ENCODE measurements at places on chromosomes 13 and 19.
A peak's percentile ranks its signal among the peaks of the same experiment; 100 is the strongest.

DNA sequence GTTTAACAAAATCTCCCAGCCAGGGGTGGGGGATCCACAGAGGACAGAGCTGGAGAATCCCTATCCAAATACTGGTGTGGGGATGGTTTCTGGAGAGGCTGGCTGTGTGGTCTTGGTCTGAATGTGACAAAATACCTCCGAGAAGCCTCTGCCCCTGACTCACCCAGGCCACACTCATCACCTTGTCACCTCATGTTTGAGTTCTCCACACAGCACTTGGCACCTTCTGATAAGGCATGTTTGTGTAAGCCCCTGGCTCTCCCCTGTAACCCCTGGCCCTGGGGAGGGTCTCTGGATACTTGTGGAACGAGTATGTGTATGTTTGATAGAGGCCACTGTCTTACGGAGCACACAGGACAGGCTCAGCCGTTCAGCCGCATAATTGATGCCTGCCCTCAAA lies 14.7 kb downstream of the TECR start:
- DNase-seq: no peak

- no peak for DNase-seq
Measured at GRCh38 chr19:4650159-4650558, 10.8 kb downstream of the TNFAIP8L1 start.

DNA sequence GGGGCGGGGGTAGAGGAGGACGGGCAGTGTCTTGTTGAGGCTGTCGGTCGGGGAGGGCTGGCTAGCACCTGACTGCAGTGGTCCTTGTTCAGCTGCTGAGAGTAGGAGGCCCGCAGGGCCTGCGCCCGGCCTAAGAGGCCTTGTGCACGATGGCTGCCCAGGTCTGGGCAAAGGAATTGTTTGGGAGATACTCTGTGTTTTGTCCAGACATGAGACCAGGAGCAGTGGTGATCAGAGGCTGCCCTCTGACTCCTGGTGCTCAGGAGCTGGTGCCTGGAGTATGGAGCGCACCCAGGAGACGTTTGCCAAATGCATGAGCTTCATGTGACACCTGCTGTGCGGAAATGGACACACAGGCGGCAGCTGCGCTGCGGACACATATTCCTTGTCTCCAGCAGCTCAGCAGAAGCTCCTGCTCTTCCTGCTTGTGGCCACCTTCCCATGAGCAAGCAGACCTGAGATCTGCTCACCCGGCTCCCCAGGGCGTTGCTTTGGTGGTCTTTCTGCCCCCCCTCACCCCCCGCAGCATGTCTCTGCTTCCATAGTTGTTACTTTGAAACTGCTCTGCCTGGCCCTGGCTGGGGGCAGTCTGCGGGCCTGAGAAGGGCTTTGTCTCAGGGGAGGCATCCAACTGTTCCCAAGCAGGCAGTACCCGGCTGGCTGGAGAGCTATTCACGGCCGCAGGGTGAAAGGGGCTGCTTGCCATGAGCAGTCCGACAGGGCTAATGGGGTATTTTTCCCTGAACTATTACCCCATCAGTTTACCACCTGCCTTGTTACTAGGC lies 163.9 kb downstream of the TEX29 start:
- DNase-seq: peak; percentile 80

GRCh38 chr19:7562646-7563393 lies 27.3 kb downstream of the PNPLA6 start:
- no peak for DNase-seq

- DNase-seq: no peak
Measured at GRCh38 chr19:18439910-18440237, 1.9 kb upstream of the ISYNA1 start.

DNA sequence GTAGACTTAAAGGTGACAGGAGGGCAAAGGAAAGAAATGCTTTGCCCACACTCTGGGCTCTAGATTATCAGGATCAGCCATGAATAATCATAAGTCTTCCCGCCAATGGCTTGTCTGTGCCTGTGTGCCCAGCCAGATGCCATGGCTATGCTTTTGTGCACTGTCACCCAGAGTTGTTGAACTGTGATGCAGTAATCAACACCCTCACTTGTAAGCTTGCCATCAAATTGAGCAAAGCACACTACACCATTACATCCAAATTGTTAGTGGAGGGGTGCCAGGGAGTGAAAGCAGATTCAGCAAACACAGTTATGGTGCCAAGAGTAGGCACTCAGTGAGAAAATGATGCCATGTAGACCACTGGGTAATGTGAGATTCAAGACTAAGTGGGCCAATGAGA lies 845.3 kb upstream of the MIR17HG start:
- no peak for DNase-seq

DNA sequence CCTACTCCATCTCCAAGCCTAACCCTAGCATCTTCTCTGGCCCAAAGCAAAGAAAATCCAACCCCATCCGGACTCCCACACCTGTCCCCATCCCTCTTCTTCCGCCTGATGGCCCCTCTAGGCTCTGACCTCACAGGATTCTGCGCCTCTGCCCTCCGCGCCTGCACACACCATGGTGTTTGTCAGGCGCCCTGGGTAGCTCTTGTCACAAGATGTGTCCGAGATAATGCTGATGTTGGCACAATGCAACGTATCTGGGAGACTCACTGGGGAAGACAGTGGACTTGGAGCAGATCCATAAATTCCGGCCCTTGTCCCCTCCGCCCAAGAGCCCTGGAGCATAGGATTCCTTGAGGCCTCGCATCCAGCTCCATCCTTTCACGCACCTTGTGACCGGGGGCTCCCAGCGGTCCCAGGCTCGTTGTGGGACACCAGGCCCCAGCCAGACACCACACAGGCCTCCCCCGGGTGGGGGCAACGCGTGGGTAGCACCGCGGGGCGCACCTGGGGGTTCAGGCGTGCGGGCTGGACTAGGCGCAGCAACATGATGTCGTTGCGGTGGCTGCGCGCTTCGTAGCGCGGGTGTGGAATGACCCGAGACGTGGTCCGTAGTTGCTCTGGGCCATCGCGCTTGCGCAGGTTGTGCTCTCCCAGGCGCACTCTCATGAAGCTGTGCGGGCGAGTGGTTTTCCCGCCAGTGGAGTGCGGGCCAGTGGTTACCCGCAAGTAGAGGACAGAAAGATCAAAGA lies 3.1 kb upstream of the KLK1 start:
- DNase-seq: no peak

GRCh38 chr13:59706101-59706976 lies 457.4 kb downstream of the DIAPH3 start:
- no peak for DNase-seq

- DNase-seq: no peak
Measured at GRCh38 chr13:81171065-81171647, 830.2 kb upstream of the SPRY2 start.

- DNase-seq: no peak
Measured at GRCh38 chr19:47377208-47377701, 28.1 kb downstream of the DHX34 start.

- peak; percentile 74 for DNase-seq
Measured at GRCh38 chr13:113546571-113547237, 37.8 kb upstream of the TFDP1 start.

DNA sequence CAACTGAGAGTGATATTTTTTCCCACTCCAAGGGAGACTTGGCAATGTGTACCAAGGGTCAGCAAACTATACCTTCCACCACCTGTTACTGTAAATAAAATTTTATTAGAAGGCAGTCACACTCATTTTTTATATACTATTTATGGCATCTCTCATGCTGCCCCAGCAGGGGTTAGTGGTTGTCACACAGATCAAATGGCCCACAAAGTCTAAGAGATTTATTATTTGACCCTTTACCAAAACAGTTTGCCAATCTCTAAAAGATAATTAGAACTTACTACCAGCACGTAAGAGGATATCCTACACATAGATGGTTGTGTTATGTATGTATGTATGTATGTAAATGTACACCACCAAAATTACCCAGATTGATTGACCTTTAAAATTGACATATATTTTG lies 185.1 kb downstream of the PRR20E start:
- DNase-seq: no peak

DNA sequence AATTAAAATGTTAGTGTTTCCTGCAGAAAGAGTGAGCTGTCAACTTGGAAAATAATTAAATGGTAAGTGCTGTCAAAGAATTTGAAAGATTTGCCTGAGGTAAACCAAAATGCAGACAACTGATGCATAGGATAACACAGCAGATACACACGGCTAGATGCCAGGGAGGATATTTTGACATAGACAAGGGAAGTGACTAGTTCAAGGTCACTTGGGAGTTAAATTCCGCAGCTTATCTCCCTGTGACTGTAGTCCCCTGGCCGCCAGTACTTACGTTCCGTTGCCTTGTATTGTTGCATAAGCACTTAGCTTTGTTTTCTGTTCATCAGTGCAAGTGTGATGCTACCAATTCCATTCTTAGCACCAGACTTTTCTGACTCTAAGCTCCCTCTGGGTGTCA lies 247.3 kb upstream of the MAB21L1 start:
- peak; percentile 84 for DNase-seq

GRCh38 chr13:94640721-94641120 lies 39.1 kb downstream of the GPR180 start:
- no peak for DNase-seq

DNA sequence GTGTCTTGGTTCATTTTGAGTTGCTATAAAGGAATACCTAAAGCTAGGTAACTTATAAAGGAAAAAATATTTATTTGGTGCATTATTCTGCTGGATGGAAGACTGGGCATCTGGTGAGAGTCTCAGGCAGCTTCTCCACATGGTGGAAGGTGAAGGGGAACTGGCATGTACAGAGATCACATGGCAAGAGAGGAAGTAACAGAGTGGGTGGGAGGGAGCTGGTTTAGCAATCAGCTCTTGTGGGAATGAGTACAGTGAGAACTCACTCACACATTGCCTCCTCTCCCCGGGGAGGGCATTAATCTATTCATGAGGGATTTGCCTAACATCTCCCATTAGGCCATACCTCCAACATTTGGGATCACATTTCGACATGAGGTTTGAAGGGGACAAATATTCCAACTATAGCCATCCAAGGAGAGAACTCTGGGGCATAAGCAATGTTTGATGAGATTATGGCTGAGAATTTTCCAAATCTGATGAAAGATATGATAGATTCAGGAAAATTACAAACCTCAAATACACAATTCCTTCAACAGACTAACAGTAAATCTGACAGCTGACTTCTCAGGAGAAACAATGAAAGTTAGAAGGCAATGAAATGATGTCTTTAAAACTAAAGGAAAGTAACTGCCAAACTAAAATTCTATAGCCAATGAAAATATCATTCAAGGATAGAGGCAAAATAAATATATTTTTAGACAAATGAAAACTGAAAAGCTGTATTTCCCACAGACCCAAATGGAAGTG lies 52.5 kb downstream of the MTUS2 start:
- DNase-seq: no peak

DNA sequence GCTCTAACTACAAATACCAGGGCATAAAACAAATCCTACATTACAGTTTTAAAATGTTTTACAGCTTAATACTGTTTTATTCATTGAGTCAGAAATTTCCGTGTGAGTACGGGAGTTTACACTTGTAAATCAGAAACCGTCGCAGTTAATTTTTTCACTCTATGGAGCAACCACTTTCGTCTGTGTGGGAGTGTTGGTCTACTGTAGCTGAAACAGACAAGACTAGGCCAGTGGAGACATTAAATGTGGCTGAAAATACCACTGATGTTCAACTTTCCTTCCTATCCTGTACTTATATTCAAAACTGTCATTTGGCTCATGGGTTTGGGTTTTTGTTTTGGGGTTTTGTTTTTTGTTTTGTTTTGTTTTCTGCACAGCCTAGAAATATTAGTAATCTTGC lies 268.7 kb downstream of the DCT start:
- DNase-seq: no peak

DNA sequence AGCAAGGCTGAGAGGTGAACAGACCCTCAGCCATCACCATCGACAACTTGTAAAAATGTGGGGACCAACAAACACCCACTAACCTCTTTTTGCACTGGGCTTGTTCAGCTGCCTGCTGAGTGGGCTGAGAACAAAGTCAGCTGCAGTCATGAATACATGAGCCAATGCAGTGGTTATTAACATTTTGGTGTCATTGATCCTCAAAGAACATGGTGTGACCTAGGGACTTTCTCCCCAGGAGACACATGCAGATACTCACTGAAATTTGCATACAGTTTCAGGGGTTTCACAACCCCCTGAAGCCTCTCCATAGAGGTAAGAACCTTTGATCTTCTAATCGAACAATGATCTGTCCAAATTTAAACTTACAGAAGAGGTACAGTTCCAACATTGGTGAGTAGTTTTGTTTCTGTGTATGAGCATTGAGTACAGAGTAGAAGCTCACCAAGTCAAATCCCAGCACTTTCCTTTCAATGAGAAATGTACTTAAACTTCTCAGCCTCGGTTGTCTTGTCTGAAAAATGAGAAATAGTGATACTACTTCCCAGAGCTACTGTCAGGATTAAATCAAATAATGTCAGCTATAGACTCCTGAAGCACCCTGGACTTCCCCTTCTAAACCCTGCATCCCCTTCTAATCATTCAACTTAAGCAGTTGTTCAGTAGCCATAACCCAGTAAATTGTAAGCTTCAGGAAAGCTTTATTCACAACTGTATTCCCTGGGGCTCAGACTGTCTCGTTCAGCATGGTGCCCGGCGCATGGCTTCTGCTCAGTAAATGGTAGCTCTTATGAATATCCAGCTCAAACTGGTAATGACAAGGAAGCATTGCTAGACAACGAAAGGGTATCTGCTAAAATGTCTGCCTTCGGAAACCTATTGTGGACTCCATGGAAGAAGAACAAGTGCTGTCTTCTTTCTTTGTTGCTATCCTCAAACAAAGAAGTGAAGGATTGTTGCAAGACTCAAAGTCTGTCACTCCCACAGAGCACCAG lies 148.7 kb downstream of the FOXO1 start:
- no peak for DNase-seq

DNA sequence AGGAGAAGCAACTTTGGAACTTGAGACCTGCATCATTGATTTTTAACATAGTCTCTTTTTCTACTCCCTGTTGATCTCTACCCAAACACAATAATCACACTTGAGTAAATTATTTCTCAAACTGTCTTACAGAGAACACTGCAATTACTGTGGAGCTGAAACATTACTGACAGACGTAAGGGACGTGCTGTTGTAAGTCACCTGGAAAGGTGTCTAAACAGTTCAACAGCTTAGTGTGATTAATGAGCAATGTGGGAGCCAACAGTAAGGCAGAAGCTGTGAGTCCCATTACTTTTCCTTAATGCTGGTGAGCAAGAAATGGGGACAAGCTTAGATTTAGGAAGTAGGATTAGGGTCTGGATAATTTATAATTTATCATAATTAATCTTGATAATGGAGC lies 265.7 kb downstream of the DLEU7 start:
- no peak for DNase-seq

- DNase-seq: no peak
Measured at GRCh38 chr19:40312533-40312932, 27.4 kb upstream of the AKT2 start.

DNA sequence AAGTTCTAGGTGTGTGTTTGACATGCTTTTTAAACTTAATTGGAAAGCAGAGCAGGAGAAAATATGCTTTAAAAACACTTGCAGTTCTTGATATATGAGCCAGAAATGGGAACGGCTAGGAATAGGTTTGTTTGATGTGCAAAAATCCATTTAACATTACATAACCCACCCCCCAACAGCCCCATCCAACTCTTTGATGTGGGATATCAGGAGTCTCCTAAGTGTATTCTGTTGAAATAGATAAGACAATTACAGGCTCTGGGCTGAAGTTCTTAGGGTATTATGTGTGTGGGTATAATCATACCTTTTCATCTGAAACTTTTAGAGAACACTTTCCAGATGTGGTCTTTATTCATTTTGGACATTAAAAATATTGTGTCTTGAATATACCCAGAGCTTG lies 240.4 kb upstream of the CSNK1A1L start:
- DNase-seq: no peak
